ENCODE measurements at places on chromosomes 6 and 20.

DNA sequence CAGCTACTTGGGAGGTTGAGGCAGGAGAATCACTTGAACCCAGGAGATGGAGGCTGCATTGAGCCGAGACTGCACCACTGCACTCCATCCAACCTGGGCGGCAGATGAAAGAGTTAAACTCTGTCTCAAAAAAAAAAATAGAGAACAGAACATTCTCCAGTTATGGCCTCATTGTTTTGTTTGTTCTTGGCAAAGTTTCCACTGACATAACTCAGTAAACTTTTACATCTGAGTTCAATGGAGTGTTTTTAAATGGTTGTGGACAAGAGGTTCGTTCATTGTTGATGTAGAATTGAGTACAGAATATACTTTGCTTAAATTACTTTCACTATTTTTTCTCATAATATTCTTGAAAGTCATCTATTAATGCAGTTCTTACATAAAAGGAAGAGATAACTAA is 42.2 kb upstream of the IFNGR1 start:
- DNase-seq, result peak; percentile 44

DNA sequence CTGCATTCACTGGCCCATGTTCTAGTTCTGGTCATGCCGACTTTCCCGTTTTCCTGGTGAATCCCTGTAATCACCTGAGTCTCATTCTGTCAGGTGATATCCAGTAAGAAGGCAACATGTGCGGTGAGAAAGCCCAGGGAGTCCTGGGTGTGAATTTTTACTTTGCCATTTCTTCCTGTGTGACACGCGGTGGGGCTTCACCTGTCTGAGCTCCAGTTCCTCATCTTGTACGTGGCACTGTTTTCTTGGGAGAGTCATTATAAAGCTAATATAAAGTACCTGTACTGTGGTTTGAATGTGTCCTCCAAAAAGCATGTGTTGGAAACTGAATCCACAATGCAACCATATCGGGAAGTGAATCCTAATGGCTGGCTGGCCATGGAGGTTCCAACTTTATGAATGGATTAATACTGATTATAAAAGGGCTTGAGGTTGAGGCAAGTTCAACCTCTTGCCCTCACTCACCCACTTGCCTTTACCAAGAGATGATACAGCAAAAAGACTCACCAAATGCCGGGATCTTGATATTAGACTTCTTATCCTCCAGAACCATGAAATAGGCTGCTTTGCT is 5.1 kb downstream of the HLA-E start:
- DNase-seq, result no peak

GRCh38 chr6:105791583-105792318 is 294.4 kb upstream of the PRDM1 start:
- DNase-seq, result no peak

GRCh38 chr20:14333721-14334120 is 3.7 kb downstream of the FLRT3 start:
- DNase-seq, result no peak

DNA sequence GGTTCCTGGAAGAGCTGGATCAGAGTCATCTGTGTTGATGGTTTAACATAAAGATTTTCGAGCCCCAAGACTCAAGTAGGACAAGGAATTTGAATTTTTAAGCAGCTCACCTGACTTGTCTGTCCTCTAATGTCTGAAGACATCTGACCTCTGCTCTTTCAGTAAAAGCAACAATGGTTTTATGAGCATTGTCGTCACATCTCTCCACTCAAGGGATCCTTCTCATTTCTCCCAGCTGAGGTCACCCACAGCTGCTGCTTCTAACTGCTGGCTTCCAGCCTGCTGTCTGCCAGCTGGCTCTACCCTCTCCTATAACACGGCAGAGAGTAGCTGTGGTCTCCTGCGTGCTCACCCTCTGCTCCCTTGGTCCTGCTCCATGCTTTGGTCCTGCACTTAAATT is 24.7 kb upstream of the HDAC2 start:
- DNase-seq, result peak; percentile 92

- no peak for DNase-seq
Measured at GRCh38 chr6:90805619-90806155, 218.8 kb upstream of the MAP3K7 start.

- no peak for DNase-seq
Measured at GRCh38 chr6:132234356-132234755, 166.9 kb downstream of the MOXD1 start.

DNA sequence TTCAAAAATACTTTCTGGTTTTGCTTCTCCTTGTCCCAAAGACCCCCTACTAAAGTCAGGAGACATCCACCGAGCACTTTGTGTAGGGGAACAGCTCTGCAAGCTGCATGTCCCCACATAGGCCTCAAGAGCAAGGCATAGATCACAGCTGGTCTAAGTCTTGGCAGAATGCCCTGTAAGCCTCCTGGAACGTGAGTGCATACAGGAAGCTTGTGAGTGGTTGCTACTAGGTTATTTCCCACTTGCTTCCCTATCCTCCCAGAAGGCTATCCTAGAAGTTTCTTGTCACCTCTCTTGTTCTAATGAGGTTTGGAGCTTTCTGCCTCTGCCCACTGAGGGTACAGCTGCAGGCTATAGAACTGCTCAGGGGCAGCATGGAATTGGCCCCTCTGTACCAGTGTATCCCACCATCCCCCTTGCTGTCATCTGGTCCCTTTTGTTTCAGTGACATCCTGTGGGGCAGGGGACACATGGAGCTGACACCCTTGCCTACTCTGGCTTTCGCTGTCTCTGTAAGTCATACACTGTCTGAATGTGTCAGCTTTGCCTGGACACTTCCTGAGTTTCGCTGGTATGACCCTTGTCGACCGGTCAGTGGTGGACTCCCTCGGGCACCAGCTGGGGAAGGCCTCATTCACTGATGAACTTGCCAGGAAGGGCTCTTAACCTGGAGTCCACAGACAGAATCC is 35.6 kb upstream of the KCNK16 start:
- peak; percentile 18 for DNase-seq

GRCh38 chr20:9490161-9490560 is 24.2 kb upstream of the LAMP5 start:
- no peak for DNase-seq

DNA sequence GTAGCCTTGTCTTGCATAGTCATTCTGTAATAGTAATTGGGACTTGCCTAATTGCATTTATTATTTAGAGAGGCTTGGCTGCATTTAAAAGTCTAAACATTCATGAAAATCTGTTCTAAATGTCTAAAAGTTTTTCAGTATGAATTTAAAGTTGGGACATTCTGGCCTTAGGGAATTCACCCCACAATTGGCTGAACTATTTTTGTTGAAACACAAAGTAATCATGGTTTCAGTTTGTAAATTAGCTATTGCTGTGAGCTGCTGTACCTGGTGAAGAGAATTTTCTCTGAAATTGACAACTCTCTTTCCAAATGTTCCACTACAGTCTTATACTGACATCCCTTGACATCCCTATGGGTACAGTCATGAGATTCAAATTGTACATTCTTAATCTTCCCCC is 253.0 kb downstream of the FARS2 start:
- no peak for DNase-seq

DNA sequence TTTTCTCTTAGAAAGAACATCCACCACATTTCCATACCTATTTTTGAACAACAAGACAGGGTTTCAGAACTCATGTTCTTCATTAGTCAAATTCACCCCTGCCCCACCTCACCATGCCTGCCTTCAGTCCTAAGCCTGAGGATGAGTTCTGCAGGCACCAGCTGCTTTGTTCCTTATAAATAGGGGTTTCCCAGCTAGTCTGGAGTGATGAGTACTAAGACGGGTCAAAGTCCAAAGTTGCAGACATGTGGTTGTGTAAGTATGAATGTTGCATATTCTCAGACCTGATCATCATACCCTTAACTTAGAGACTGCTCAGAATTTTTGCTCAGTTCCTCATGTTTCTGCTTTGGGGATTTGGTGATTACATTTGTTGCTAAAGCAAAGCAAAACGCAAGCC is 257.7 kb upstream of the CDYL start:
- peak; percentile 60 for DNase-seq

GRCh38 chr6:162773996-162774395 is 46.2 kb downstream of the PACRG start:
- DNase-seq, result no peak

GRCh38 chr6:118736440-118736839 is 85.0 kb upstream of the CEP85L start:
- no peak for DNase-seq

DNA sequence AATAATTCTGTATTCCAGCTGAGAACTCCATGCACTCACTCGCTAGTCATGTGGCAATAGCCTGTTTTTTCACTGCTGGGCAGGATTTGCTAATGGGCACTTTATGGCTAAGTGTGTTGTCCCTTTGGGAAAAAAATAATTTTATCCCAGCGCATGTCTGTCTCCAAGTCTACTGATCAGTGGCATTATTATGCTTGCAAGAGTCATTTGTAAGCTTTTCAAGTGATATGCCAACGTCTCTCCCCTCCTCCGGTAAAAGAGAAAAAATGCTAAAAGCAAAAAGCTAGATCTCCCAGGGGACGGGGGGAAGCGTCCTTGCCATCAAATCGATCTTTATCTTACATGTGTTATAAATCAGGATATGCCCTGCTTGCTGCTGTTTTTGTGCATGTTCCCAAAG is 407.7 kb downstream of the CDH26 start:
- no peak for DNase-seq

DNA sequence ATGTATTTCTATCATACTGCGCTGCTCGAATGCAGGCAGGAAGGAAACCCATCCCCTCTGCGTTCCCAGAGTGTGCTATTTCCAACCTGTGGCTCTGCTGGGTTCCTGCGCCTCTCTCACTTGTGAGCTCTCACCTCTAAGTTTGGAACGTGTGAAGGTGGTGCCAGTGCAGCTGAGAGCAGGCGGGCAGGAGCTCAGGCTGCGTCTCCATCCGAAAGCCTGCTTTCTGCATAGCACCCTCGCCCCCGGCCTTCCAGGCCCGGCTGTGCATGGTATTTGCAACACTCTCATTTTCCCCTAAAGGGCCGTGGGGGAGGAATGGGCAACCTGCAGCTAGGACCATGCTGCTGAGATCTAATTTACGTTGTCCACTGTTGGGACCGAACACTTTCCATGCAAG is 288.0 kb upstream of the TSHZ2 start:
- no peak for DNase-seq

DNA sequence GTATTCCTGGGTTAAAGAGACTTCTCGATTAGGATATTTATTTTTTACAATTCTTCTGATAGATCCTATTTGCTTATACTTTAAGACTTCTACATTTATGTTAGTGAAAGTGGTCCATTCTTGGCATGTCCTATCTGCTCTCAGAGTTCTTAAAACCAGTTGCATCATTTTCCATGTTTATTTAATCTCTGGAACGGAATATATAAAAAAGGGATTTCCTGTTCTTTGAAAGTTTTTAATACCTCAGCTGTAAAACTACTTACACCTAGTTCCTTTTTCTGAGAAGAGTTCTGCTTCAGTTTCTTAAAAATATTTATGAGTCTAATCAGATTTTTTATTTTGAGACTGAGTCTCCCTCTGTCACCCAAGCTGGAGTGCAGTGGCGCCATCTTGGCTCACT is 18.0 kb upstream of the MYL9 start:
- DNase-seq, result no peak

- DNase-seq, result no peak
Measured at GRCh38 chr6:117329926-117330325, 64.6 kb downstream of the VGLL2 start.

DNA sequence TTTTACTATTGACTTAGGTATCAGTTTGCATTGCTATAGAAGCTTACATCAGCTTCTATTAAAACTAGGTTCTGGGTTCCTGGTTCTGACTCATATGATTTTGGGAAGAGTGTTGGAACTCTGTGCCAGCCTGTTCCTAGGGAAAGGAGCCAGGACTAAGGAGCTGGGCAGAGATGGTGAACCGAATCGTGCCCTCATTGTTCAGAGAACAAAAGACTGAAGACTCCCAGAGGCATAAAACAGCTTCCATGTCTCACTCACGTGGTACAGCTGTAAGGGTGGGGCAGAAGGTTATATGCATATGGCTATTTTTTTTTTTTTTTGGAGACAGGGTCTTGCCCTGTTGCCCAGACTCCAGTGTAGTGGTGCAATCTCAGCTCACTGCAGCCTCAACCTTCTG is 89.1 kb upstream of the THBS2 start:
- no peak for DNase-seq

- DNase-seq, result no peak
Measured at GRCh38 chr6:49300911-49301310, 162.1 kb downstream of the MMUT start.

GRCh38 chr20:48898896-48899530 is 22.5 kb upstream of the ARFGEF2 start:
- DNase-seq, result no peak

DNA sequence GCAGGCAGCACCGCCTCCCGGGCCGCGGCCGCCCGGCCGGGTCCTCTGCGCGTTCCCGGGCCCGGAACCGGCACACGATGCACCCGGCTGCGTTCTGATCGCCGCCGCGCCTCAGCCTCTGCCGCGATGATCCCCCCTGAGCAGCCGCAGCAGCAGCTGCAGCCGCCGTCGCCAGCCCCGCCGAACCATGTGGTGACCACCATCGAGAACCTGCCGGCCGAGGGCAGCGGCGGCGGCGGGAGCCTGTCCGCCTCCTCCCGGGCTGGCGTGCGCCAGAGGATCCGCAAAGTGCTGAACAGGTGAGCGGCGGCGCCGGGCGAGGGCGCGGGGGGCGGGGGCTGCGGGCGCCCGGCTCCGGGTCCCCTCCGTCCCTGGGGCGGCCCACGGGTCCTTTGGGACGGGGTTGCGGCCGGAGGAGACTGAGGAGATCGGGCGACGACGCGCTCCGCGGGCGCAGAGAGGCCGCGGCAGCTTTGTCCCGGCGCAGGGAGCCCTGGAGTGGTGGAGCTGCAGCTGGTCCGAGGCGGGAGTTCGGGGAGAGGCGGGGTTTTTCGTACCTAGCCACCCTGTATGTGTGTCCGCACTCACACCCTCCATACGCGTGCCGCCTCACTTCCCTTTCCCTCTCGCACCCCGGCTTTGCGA is 659 bp downstream of the SLC35F1 start:
- DNase-seq, result no peak

- no peak for DNase-seq
Measured at GRCh38 chr20:22352019-22352418, 232.4 kb downstream of the FOXA2 start.

GRCh38 chr20:50130995-50131394 is 18.0 kb upstream of the UBE2V1 start:
- peak; percentile 53 for DNase-seq

GRCh38 chr6:109701774-109702173 is 10.7 kb downstream of the FIG4 start:
- DNase-seq, result no peak

GRCh38 chr6:67812125-67812524 is 823.0 kb upstream of the ADGRB3 start:
- no peak for DNase-seq

GRCh38 chr6:147579667-147580066 is 71.2 kb downstream of the SAMD5 start:
- DNase-seq, result no peak

DNA sequence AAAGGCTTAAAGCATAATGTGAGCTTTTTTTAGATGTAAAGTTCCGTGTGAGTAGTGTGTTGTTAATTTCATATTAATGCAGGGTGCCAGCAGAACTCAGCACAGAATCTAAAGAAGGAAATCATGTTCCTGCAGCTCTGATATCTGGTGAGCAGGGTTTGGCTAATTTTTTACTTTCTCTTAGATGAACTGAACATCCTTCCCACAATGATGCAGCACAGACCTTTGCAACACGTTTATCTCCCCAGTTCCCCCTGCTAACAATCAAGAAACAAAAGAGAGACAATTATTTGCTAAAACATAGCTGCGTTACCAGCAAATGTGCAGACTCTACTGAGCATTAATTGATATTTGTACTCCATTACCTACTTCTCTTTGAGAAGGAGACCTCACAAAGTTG is 39.1 kb upstream of the ATXN1 start:
- DNase-seq, result no peak

Measured in HFFc6 (cell line).